ENCODE measurements at places on chromosomes 3 and 15. TPM values are rescaled to one million over a fixed set of nuclear protein-coding genes. Genes with fewer than 3 reads are reported as not detected.

- H3K4me1 ChIP-seq = peaks cover 43% of the 10 kb centered on the region
- H3K4me3 ChIP-seq = no peak overlapping the region
- peaks cover 32% of the 10 kb centered on the region for H3K36me3 ChIP-seq
Measured at GRCh38 chr3:119309591-119309990, 15.4 kb downstream of the ARHGAP31 start.

- H3K4me1 ChIP-seq = no peaks in the 10 kb centered on the region
- no peak overlapping the region for H3K4me3 ChIP-seq
- no peaks in the 10 kb centered on the region for H3K36me3 ChIP-seq
- H3K27me3 ChIP-seq = no peaks in the 10 kb centered on the region
- no peak for DNase-seq
Measured at GRCh38 chr15:53038655-53038941, 248.5 kb upstream of the ONECUT1 start.

GRCh38 chr3:189900578-189900977, 220.1 kb downstream of the P3H2 start:
- no peaks in the 10 kb centered on the region for H3K27me3 ChIP-seq
- no peaks in the 10 kb centered on the region for H3K4me1 ChIP-seq
- no peaks in the 10 kb centered on the region for H3K36me3 ChIP-seq
- no peak overlapping the region for H3K4me3 ChIP-seq
- no peak overlapping the region for H3K27ac ChIP-seq

DNA sequence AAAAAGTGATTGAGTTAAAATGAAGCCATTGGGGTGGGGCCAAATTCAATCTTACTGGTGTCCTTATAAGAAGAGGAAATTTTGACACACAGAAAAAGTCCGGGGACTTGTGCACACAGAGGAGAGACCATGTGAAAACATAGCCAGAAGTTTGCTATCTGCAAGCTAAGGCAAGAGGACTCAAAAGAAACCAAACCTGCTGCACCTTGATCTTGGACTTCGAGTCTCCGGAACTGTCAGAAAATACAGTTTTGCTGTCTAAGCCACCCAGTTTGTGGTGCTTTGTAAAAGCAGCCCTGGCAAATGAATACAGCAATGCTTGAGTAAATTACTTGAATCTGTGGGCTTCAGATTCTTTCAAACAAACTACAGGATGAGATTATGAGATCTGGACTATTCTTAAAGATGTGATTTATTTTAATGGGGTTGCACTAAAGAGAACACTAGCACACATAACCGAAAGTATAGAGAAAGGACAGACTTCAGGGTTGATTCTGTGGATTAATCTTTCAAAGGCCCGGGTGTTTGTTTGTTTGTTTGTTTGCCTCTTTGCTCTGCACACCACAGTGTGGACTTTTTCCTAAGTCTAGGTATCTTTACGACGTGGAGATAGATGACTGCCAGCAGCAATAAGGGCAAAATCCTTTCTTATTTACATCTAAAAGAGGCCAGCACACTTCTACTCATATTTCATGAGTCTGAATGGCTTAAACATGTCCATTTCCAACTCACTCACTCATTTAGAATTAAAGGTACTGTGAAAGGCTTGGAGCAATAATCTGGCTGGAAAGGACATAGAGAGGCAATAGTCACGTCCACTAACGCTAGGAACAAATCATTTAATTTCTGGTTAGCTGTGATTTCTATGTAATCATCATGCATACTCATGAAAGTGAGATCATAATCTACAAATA, 53.9 kb upstream of the SSR3 start:
- no peak for DNase-seq
- no peak overlapping the region for H3K27ac ChIP-seq
- H3K4me3 ChIP-seq = no peak overlapping the region

DNA sequence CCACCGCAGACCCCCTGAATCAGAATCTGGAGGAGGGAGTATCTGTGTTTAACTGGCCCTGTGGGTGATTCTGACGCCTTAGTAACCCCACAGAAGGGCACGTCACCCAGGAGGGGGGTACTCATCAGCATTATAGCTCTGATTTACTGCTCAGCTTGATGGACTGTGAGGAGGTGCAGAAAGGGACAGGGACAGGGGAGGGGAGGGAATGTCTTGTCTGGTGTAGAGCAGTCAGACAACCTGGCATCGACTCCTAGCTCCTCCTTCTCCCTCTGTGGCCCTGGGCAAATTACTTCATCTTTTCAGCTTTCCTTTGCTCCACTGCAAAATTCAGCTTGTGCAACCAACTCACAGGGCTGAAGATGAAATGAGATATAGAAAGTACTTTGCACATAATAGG, 42.3 kb upstream of the GLCE start:
- DNase-seq = no peak
- H3K36me3 ChIP-seq = no peaks in the 10 kb centered on the region
- H3K4me1 ChIP-seq = peaks cover 11% of the 10 kb centered on the region
- H3K27me3 ChIP-seq = peaks cover 51% of the 10 kb centered on the region
- H3K27ac ChIP-seq = no peak overlapping the region
- H3K4me3 ChIP-seq = no peak overlapping the region

- H3K27ac ChIP-seq = peak overlapping the region; percentile 96
- no peak for DNase-seq
- peaks cover 67% of the 10 kb centered on the region for H3K4me1 ChIP-seq
- H3K36me3 ChIP-seq = no peaks in the 10 kb centered on the region
Measured at GRCh38 chr15:90871139-90871715, 2.8 kb downstream of the FURIN start.

- H3K27ac ChIP-seq = peak overlapping the region; percentile 85
- no peaks in the 10 kb centered on the region for H3K27me3 ChIP-seq
- DNase-seq = no peak
- peaks cover 26% of the 10 kb centered on the region for H3K4me1 ChIP-seq
- H3K36me3 ChIP-seq = peaks cover 52% of the 10 kb centered on the region
- H3K4me3 ChIP-seq = no peak overlapping the region
Measured at GRCh38 chr3:58116161-58116955, 94.4 kb downstream of the DNASE1L3 start.

DNA sequence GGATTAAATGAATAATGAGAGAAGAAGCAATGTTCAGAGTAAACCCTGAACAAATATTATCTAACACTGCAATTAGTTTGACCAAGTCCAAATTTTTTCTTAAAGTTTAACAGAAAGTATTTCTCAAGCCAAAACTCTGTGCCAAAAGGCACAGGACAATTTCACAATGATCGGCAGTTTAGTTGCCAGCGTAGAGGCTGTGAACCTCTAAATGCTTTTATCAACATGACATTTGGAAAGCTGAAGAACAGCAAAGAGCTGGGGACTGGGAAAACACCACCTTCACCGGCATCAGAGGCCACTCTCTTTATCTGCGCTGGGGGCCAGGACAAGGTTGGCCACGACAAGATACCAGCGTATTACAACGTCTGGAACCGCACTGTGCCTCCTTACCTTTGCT, 125.6 kb downstream of the ADAMTS17 start:
- H3K36me3 ChIP-seq = no peaks in the 10 kb centered on the region
- H3K27ac ChIP-seq = no peak overlapping the region
- H3K27me3 ChIP-seq = peaks cover 7% of the 10 kb centered on the region
- no peak for DNase-seq
- no peak overlapping the region for H3K4me3 ChIP-seq
- no peaks in the 10 kb centered on the region for H3K4me1 ChIP-seq

- H3K27me3 ChIP-seq = no peaks in the 10 kb centered on the region
- H3K4me3 ChIP-seq = no peak overlapping the region
- no peak overlapping the region for H3K27ac ChIP-seq
- H3K36me3 ChIP-seq = peaks cover 1% of the 10 kb centered on the region
- no peak for DNase-seq
Measured at GRCh38 chr3:23710555-23710954, 95.2 kb upstream of the UBE2E1 start.

DNA sequence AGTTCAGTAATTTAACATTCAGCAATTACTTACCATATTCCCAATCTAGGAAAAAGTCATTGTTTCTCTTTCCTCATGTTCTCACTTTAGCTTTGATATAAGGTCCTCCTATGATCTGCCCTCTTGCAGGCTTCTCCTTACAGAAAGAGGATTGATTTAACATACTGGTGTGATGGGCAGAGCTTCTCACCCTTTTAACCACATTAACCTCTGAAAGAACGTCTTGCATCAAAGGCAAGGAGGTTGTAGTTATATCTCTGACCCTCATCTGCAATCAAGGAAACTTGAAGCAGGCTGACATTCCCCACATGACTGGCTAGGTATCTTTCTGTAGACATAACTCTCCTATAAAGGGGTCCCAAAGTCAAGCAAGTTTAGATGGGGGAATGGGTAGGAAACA, 39.5 kb downstream of the BTLA start:
- no peaks in the 10 kb centered on the region for H3K4me1 ChIP-seq
- H3K27ac ChIP-seq = no peak overlapping the region
- no peaks in the 10 kb centered on the region for H3K36me3 ChIP-seq
- peaks cover 14% of the 10 kb centered on the region for H3K27me3 ChIP-seq
- H3K4me3 ChIP-seq = no peak overlapping the region
- no peak for DNase-seq

- H3K27ac ChIP-seq = peak overlapping the region; percentile 80
- H3K4me1 ChIP-seq = peaks cover 38% of the 10 kb centered on the region
- no peaks in the 10 kb centered on the region for H3K27me3 ChIP-seq
- peak overlapping the region; percentile 86 for H3K4me3 ChIP-seq
Measured at GRCh38 chr15:67543348-67543718, 830 bp downstream of the MAP2K5 start.

The VWA5B2 gene
- not detected for total RNA-seq

The C2CD4A gene
- not detected for total RNA-seq

The TCAIM gene
- total RNA-seq = 30.2 TPM

The MOBP gene
- not detected for total RNA-seq

The ADCY5 gene
- total RNA-seq = 15.3 TPM

The LYZL4 gene
- not detected for total RNA-seq

Measured in osteocyte (in vitro differentiated cells).